ENCODE measurements at places on chromosomes 5 and 9. TPM values are rescaled to one million over a fixed set of nuclear protein-coding genes. Genes with fewer than 3 reads are reported as not detected.

GRCh38 chr5:108670591-108671289 is 77.0 kb upstream of the FER start:
- no peak overlapping the region for H3K4me3 ChIP-seq
- H3K27ac ChIP-seq = no peak overlapping the region
- no peaks in the 10 kb centered on the region for H3K4me1 ChIP-seq

KCNMB1 gene
- total RNA-seq = 0.29 TPM

SH3TC2 gene
- 4.3 TPM for total RNA-seq

PTGDS gene
- total RNA-seq = not detected

GRCh38 chr9:93505541-93506132 is 52.3 kb upstream of the FAM120AOS start:
- no peak overlapping the region for H3K4me3 ChIP-seq
- no peak overlapping the region for H3K27ac ChIP-seq
- H3K4me1 ChIP-seq = peaks cover 8% of the 10 kb centered on the region
- no peak for DNase-seq
- H3K27me3 ChIP-seq = no peaks in the 10 kb centered on the region
- peaks cover 8% of the 10 kb centered on the region for H3K36me3 ChIP-seq

- H3K4me3 ChIP-seq = no peak overlapping the region
- no peak for DNase-seq
- H3K4me1 ChIP-seq = peaks cover 3% of the 10 kb centered on the region
- no peak overlapping the region for H3K27ac ChIP-seq
- H3K36me3 ChIP-seq = no peaks in the 10 kb centered on the region
- no peaks in the 10 kb centered on the region for H3K27me3 ChIP-seq
Observed at GRCh38 chr5:180606215-180606785, 15.0 kb upstream of the SCGB3A1 start.

WASHC1 gene
- 10.3 TPM for total RNA-seq

- H3K36me3 ChIP-seq = no peaks in the 10 kb centered on the region
- no peak overlapping the region for H3K4me3 ChIP-seq
- no peaks in the 10 kb centered on the region for H3K4me1 ChIP-seq
- H3K27me3 ChIP-seq = no peaks in the 10 kb centered on the region
Observed at GRCh38 chr9:28289746-28290145, 716.5 kb upstream of the C9orf72 start.

DNA sequence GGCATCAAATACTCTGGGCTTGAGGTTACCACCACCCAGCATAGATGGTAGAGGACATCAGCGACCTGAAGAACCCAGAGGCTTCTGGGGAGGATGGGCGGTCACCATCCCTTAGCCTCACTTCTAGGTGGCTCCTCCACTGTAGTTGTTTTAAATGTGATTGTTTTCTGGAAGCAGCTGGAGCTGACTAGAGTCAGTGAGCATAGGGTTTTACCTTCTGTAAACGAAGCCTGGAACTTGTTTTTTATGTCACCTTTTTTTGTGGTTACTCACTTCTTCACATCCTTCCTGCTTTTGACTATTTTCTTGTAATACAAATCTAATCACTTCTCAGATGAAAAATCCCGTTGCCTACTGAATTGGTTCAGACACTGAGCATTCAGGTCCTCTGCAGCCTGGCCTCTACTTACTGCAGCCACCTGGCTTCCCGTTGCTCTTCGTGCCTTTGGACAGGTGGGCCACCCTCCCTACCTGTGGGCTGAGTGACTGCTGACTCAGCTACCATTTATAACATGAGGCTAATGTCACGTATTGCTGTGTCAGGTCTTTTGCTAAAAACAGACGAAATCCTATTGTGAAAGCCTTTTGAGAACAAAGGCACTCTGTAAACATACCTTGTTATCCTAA is 167.8 kb downstream of the MAN2A1 start:
- DNase-seq = no peak
- H3K27me3 ChIP-seq = no peaks in the 10 kb centered on the region
- no peak overlapping the region for H3K27ac ChIP-seq
- peaks cover 8% of the 10 kb centered on the region for H3K4me1 ChIP-seq

DNA sequence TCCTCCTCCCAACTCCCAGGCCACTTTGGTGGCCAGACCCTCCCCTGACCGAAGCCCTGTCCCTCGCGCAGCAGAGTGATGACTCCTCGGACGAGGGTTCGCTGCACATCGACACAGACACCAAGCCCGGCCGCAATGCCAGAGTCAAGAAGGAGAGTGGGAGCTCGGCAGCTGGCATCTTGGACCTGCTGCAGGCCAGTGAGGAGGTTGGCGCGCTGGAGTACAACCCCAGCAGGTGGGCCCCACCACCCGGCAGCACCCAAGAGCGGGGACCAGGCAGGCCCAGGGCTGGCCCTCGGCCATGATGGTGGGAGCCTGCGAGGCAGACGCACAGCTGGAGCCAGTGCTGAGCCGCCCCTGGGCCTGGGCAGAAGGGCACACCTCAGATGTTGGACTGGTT is 90.6 kb downstream of the PHF2 start:
- no peaks in the 10 kb centered on the region for H3K27me3 ChIP-seq
- H3K4me1 ChIP-seq = no peaks in the 10 kb centered on the region
- no peak for DNase-seq
- H3K27ac ChIP-seq = no peak overlapping the region
- H3K36me3 ChIP-seq = peaks cover 15% of the 10 kb centered on the region

DNA sequence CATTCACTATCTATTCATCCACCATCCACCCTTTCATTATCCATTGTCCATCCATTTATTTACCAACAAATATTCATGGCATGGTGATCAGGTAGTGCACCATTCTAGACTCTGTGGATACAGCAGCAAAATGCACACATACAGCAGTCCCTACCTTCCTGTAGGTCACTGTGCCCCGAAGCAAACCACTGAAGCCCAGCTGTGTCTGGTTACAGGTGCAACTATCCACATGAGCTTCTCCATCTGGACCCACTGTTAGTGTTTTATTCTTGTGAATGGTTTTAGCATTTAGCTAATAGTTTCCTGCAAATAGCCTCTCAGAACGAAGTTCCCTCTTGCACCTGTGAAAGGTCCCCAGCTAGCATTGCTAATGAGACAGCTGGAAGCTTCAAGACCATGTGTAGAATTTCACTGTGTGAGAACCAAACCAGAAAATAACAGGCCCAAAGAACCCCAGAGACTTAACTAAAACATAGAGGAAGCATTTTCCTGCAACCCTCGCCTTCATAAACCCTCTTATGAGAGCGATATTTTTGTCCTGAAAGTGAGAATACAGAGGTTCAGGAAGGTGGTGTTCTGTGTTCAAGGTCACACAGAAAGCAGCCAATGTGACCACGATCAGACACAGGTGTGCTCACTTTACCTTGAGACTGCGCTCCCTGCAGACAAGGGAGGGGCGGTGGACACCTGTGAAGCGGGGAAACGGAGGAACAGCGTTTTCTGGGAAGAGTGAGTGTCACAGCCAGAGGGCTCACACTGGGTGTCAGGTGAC is 18.5 kb downstream of the PAEP start:
- no peak for DNase-seq
- no peaks in the 10 kb centered on the region for H3K27me3 ChIP-seq
- no peaks in the 10 kb centered on the region for H3K4me1 ChIP-seq
- no peak overlapping the region for H3K4me3 ChIP-seq

SAPCD2 gene
- 27.8 TPM for total RNA-seq

- no peak overlapping the region for H3K4me3 ChIP-seq
- H3K27ac ChIP-seq = no peak overlapping the region
- no peak for DNase-seq
- H3K27me3 ChIP-seq = no peaks in the 10 kb centered on the region
- H3K4me1 ChIP-seq = no peaks in the 10 kb centered on the region
Observed at GRCh38 chr9:136916330-136917184, 28.0 kb downstream of the FBXW5 start.

DNA sequence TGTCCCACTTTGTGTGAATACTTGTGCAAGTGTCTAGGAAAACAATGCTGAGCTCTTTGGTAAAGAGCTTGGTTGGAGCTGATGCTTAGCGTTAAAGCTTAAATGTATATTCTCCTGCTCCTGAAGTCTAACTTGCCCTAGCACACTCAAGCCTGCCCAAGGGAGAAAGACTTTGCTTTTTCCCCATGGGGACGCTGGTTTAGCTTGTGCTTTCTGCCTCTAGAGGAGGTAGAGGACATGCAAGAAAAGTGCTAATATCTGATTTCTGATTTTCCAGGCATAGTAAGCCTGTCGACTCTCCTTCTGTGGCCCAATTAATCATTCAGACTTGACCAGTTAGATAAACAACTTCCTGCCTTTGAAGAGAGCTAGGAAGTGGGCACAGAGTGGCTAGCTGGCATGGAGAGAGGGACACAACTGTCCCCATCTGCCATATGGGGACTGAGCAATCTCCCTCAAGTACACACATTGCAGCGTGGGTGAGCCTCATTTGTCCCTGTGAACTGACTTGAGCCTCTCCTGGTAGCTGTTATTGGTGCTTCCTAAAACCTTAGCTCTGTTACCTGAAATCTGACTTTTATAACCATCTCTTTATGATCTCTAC is 348.4 kb downstream of the BRINP1 start:
- H3K4me3 ChIP-seq = no peak overlapping the region
- H3K36me3 ChIP-seq = no peaks in the 10 kb centered on the region
- H3K27me3 ChIP-seq = no peaks in the 10 kb centered on the region
- DNase-seq = no peak
- H3K4me1 ChIP-seq = no peaks in the 10 kb centered on the region

Data from endothelial cell of umbilical vein (primary cell).